ENCODE measurements at places on chromosomes 5 and 9. TPM values are rescaled to one million over a fixed set of nuclear protein-coding genes. Genes with fewer than 3 reads are reported as not detected.

Gene TAF11L5
- not detected for total RNA-seq

Gene PCDHGA9
- 18.6 TPM for total RNA-seq

Gene PCDHA9
- 1.1 TPM for total RNA-seq

Gene GABBR2
- not detected for total RNA-seq

Gene CRB2
- not detected for total RNA-seq

Gene CCDC180
- total RNA-seq: 5.8 TPM

Gene CSNK1G3
- total RNA-seq: 18.4 TPM

Gene LCP2
- total RNA-seq: 76.5 TPM

Gene NRARP
- 16.9 TPM for total RNA-seq

Gene SET
- total RNA-seq: 201 TPM

Gene FAM170A
- total RNA-seq: not detected

Gene PGM5
- 94.1 TPM for total RNA-seq

Gene PCDHB14
- 10.2 TPM for total RNA-seq

Gene MATR3
- total RNA-seq: 264 TPM

Gene ZNF366
- total RNA-seq: 2.2 TPM

Gene HMCN2
- total RNA-seq: 6.3 TPM

Gene FUT7
- not detected for total RNA-seq

Gene EXD3
- total RNA-seq: 22.7 TPM

Gene LRRC14B
- not detected for total RNA-seq

Gene OR4F3
- total RNA-seq: not detected

Gene ADGRD2
- total RNA-seq: not detected

Gene TYRP1
- total RNA-seq: 3.8 TPM

Gene OR2K2
- total RNA-seq: not detected

Gene EFNA5
- total RNA-seq: 13.5 TPM

Gene FOXI1
- not detected for total RNA-seq

Gene PTGER4
- 13.8 TPM for total RNA-seq

Gene PTGES
- 2.2 TPM for total RNA-seq

Gene PCDHA1
- not detected for total RNA-seq

Gene GRM6
- total RNA-seq: not detected

Gene XRCC4
- total RNA-seq: 7.8 TPM

Gene RNF183
- total RNA-seq: not detected

Gene FKTN
- total RNA-seq: 10.2 TPM

Gene IL5
- not detected for total RNA-seq

Gene ACTBL2
- not detected for total RNA-seq

Gene FRRS1L
- total RNA-seq: 0.81 TPM

Gene HTR4
- 7.8 TPM for total RNA-seq

Gene SLC25A2
- total RNA-seq: 2.0 TPM

Gene PCDHGB2
- 13.4 TPM for total RNA-seq

Gene TICAM2
- 5.7 TPM for total RNA-seq

Gene UBE2QL1
- 3.5 TPM for total RNA-seq

Gene TMC1
- total RNA-seq: not detected

Gene SURF2
- total RNA-seq: 7.0 TPM

Gene TAL2
- not detected for total RNA-seq

Gene PCDHGB6
- total RNA-seq: 9.5 TPM

Gene PROB1
- total RNA-seq: 1.9 TPM

Gene LMX1B
- not detected for total RNA-seq

Gene GEMIN5
- total RNA-seq: 21.0 TPM
